Myometrial cell (primary cell): ENCODE measurements at places on chromosomes 5 and 9. TPM values are rescaled to one million over a fixed set of nuclear protein-coding genes. Genes with fewer than 3 reads are reported as not detected.

The SLC27A6 gene
- total RNA-seq, result under 0.01 and 0.18 TPM in 2 replicates

The C5orf52 gene
- total RNA-seq, result not detected in 2 replicates

The ANKRD34B gene
- total RNA-seq, result not detected in 2 replicates

The PCDHGA3 gene
- 0.18 TPM in 1 of 2 replicates, not detected in the other for total RNA-seq

The FOXD4L6 gene
- not detected in 2 replicates for total RNA-seq

The TLX3 gene
- total RNA-seq, result not detected in 2 replicates

The CKMT2 gene
- total RNA-seq, result 0.29 and 0.35 TPM in 2 replicates

The TMEM8B gene
- 3.2 and 5.7 TPM in 2 replicates for total RNA-seq

The MARCOL gene
- total RNA-seq, result not detected in 2 replicates

The ACSL6 gene
- total RNA-seq, result under 0.01 TPM in 1 of 2 replicates, not detected in the other

The WDR70 gene
- total RNA-seq, result 16.1 and 30.7 TPM in 2 replicates

The ELOVL7 gene
- total RNA-seq, result not detected in 2 replicates

The DRD1 gene
- total RNA-seq, result not detected in 2 replicates

The SPTAN1 gene
- total RNA-seq, result 195 and 254 TPM in 2 replicates

The JADE2 gene
- total RNA-seq, result 25.4 and 28.5 TPM in 2 replicates

The SPOCK1 gene
- 8.9 and 14.9 TPM in 2 replicates for total RNA-seq

The ASS1 gene
- total RNA-seq, result 85.3 and 85.4 TPM in 2 replicates

The ECSCR gene
- total RNA-seq, result not detected in 2 replicates

The SPINK4 gene
- total RNA-seq, result not detected in 2 replicates

The GMCL2 gene
- total RNA-seq, result not detected in 2 replicates

The IFNA13 gene
- not detected in 2 replicates for total RNA-seq

The TYRP1 gene
- not detected in 2 replicates for total RNA-seq

The PPP1R26 gene
- 8.9 and 11.0 TPM in 2 replicates for total RNA-seq

The FLT4 gene
- total RNA-seq, result 0.18 TPM in 1 of 2 replicates, not detected in the other

The NR6A1 gene
- under 0.01 TPM in 2 replicates for total RNA-seq

The TXNDC8 gene
- total RNA-seq, result not detected in 2 replicates

The FCHSD1 gene
- total RNA-seq, result 23.6 and 32.6 TPM in 2 replicates

The GABRA6 gene
- not detected in 2 replicates for total RNA-seq

The NXNL2 gene
- 1.9 and 2.6 TPM in 2 replicates for total RNA-seq

The CYSRT1 gene
- 2.3 and 2.8 TPM in 2 replicates for total RNA-seq

The SLC26A2 gene
- total RNA-seq, result 8.1 and 9.0 TPM in 2 replicates

The ANKRD55 gene
- total RNA-seq, result not detected in 2 replicates

The SH3TC2 gene
- 1.2 and 1.4 TPM in 2 replicates for total RNA-seq

The GFRA3 gene
- not detected in 2 replicates for total RNA-seq

The LCP2 gene
- total RNA-seq, result not detected in 2 replicates

The HMCN2 gene
- total RNA-seq, result not detected in 2 replicates

The GNA14 gene
- total RNA-seq, result not detected in 2 replicates

The SPAG8 gene
- 0.53 and 1.2 TPM in 2 replicates for total RNA-seq

The SIL1 gene
- total RNA-seq, result 71.2 and 72.1 TPM in 2 replicates

The HDHD3 gene
- total RNA-seq, result 7.5 and 8.9 TPM in 2 replicates

The RNF145 gene
- total RNA-seq, result 34.6 and 41.8 TPM in 2 replicates

The COX7C gene
- 240 and 342 TPM in 2 replicates for total RNA-seq

The GAS1 gene
- total RNA-seq, result 49.9 and 54.6 TPM in 2 replicates

The NPR3 gene
- 0.58 and 4.6 TPM in 2 replicates for total RNA-seq

The PDLIM4 gene
- 77.1 and 84.2 TPM in 2 replicates for total RNA-seq

The PCDHB7 gene
- under 0.01 and 1.4 TPM in 2 replicates for total RNA-seq

The GFPT2 gene
- 64.9 and 101 TPM in 2 replicates for total RNA-seq

The PITX1 gene
- total RNA-seq, result 0.71 and 6.1 TPM in 2 replicates
